ENCODE measurements at places on chromosomes 2 and 18.

DNA sequence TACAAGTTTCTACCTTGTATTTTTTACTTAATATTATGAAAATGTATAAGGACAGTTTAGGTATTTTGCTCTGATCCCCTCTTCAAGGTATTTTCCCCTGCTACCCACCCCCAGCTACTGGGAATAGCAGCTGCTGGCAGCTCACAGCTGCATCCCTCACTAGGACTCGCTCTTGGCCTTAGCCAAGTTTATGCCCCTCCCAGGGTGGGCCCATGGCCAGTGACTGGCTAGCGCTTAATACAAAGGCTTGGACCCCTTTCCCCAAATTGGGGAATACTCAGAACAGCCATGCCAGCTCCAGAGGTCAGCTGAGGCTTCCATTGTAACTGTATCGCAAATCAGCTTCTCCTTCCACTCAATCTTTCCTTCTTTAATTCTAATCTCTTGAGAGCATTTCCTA, 131.3 kb downstream of the GFPT1 start:
- DNase-seq: no peak

- DNase-seq: no peak
Observed at GRCh38 chr2:198314559-198315153, 510.3 kb downstream of the PLCL1 start.

- DNase-seq: no peak
Observed at GRCh38 chr2:189608795-189609422, 28.3 kb upstream of the SLC40A1 start.

- no peak for DNase-seq
Observed at GRCh38 chr18:10487154-10487553, 32.7 kb downstream of the APCDD1 start.

- DNase-seq: no peak
Observed at GRCh38 chr2:32622570-32623310, 5.1 kb upstream of the TTC27 start.

DNA sequence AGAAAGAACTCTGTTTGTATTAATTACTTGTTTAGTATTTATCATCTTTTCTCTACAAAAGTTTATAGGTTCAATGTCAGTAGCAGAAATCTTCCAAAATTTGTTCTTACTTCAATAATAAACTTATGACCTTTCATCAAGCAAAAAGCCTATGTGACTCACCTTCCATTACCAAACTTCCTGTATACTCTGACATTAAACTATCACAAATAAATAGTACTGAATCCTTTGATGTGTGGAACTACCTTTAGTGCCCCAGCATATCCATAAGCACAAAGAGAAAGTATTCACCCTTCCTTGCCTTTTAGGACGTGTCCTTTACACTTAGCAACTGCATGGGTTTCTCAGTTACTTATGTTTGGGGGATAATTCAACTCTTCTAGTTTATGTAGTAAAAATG, 166.0 kb downstream of the EHBP1 start:
- no peak for DNase-seq

All from activated naive CD8-positive, alpha-beta T cell treated with anti-CD3 and anti-CD28 coated beads for 36 hours (primary cell).